ENCODE measurements at places on chromosomes 2 and 18.

DNA sequence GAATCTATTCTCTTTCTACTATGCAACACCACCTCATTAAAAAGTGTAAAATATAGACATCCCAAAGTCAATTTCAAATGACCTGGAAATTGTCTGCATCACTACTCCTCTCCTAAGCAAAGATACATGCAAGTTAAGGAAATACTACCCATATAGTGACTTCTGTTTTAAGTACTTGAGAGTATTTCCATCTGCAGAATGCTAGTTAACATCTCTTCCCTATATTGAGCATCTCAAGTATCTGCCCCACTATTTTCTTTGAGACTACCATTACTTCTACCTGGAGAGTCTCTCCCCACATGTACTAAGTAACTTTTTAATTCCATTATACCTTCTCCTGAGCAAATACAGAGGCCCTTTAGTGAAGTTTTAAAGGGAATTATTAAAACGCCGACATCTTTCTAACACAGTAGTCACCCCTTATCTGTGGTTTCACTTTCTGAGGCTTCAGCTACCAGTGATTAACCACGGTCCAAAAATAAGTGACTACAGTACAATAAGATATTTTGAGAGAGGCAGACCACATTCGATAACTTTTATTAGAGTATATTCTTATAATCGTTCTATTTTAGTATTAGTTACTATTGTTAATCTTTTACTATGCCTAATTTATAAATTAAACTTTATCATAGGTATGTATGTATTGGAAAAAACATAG, 21.8 kb downstream of the CWC22 start:
- DNase-seq = no peak

DNA sequence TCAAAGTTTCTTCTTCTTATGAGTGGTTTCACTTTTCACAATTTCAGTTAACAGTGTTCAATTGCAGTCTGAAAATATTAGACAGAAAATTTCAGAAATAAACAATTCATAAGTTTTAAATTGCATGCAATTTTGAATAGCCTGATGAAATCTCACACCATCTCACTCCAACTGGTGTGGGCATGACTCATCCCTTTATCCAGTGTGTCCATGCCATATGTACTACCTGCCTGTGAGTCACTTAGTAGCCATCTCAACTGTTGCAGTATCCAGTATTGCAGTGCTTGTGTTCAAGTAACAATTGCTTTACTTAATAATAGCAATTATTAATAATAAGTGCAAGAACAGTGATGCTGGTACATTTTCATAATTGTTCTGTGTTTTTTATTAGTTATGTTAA, 1202.5 kb downstream of the DSC3 start:
- no peak for DNase-seq

DNA sequence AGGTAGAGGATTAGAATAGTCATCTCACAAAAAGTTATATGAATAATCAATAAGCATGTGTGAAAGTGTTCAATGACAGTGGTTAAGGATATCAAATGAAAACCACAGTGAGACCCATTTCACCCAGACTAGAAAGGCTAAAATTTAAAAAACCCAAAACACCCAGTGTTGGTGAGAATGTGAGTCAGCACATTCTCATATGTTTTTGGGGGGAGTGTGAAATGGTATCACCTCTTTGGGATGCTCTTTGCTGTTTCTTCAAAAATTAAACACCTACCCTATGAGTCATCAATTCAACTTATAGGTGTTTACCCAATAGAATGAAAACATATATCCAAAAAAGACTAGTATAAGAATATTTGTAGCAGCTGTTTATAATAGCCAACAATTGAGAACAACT, 69.8 kb downstream of the MAP3K20 start:
- no peak for DNase-seq

DNA sequence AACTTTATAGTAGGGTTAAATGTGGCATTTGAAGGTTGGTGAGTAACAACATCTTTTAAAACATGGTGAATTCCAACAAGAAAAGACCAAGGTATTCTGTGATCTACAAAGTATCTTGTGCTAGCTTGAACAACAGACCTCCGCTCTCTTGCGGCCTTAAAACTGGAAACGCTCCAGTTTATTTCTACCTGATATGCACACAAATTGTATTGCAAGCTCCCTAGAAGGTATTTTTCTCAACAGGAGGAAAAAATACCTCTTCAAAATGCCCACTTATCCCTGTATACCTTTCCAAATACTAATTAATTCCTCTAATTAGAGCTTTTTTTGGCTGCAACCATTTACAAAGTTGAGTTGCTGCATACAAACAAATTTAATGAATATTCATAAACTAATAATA, 69.5 kb downstream of the KCNH7 start:
- no peak for DNase-seq

- no peak for DNase-seq
Measured at GRCh38 chr2:219174146-219174545, 2.6 kb downstream of the CNPPD1 start.

- peak; percentile 92 for DNase-seq
Measured at GRCh38 chr2:102103992-102104871, 38.3 kb upstream of the IL1R1 start.

- DNase-seq = no peak
Measured at GRCh38 chr2:129318581-129319421, 660.7 kb upstream of the RAB6C start.

- no peak for DNase-seq
Measured at GRCh38 chr18:49754866-49755265, 58.5 kb downstream of the ACAA2 start.

DNA sequence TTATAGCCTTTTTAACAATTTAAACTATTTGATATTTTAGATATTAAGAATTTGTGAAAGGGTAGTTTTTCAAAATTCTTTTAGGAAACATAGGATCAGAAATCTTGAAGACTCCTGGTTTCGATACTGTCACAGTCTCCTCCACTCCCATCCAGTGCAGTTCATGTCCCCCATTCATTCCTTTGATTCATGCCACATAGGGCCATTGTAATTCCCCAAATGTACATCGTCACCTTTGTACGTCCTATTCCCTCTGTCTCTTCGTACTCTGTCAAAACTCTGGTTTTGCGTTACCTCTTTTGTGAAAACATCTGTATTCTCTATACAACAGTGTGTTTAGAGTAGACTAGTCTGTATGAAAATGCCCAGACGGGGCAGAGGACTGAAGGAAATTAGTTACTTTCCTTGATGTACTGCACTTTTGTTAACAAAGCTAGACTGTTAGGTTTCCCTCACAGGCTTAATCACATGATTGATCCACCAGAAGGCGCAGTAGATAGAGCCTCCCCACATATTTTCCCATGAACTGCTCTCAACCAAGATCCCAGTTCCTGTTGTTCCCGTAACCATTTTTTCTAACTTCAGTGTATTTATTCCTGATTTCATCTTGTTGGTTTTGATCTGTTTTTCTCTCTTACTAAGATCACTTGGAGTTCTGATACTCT, 2.5 kb downstream of the MRPL35 start:
- DNase-seq = no peak

- no peak for DNase-seq
Measured at GRCh38 chr2:121524685-121525425, 5.8 kb upstream of the RNU4ATAC start.

DNA sequence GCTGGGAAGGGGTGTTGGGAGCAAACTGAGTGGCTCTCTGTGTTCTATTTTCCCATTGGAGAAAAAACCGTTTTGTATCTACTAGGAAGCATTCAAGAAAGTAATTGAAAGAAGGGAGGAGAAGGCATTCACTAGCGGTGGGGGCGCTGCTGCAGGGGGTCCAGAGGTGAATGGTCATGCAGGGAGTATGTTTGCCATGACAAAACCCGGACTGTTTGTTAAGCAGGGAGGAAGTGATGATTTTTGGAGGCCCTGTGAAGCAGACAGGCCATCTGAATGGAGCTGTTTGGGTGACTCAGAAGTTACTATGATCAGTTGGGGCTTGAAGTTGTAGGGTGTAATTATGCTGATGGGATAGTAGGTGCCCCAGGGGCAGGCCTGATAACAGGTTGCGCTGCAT, 7.0 kb downstream of the TAF4B start:
- DNase-seq = no peak

- DNase-seq = no peak
Measured at GRCh38 chr2:11483806-11484617, 18.1 kb upstream of the E2F6 start.

DNA sequence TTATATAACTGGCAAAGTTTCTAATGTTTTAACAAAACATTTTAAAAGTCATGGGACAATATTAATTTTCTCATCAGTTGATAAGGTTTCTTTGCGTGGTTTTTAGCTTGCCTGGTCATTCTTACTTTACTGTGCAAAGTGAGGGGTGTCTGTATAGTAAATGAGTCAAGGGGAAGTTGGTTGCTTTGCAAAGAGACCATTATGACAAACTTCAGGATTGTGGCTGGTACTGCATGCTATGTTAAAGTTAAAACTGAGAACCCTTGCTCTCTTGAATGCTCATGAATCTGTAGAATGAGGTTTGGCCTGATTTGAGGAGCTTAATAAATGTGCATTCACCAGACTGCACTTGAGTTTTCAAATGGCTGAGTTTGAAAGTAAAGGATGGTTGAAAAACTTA, 47.0 kb downstream of the COL4A4 start:
- DNase-seq = no peak

- DNase-seq = no peak
Measured at GRCh38 chr2:24313744-24314632, 46.3 kb downstream of the ITSN2 start.

DNA sequence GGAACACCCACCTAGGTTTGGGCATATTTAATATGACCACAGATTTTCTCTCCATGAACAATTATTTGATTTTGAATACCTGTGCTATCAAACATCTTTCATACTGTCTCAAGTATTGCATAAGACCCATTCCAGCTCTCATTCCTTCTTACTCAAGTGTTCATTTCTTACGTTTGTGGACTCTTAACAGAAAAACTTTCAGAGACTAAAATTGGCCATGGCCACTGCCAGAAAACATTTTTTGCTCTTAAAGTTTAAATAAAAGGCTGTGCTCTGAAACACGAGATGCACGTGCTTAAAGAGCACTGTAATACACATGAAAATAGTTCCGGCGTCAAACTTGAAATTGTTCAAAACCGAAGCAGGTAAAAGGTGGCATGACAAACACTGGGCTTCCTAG, 89.3 kb downstream of the LIMS1 start:
- no peak for DNase-seq

DNA sequence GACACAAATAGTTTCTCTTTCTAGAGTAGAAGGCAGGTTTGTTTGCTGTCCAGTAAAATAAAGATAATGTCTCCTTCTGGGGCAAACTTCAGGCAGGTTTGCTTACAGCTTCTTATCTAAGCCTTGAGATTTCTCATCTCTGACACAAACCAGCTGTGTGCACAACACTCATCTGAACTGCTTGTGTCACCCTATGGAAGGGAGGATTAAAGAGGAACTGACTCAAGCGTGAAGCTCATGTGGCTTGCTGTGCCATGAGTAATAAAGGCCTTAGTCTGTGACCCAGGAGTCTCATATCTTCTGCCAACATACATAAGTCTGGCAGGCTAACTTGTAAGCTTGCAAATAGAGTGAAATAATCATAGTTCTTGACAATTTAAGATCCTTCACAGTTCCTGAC, 24.2 kb upstream of the CPO start:
- DNase-seq = peak; percentile 31

GRCh38 chr2:186841940-186842339, 7.0 kb downstream of the ZSWIM2 start:
- DNase-seq = no peak

DNA sequence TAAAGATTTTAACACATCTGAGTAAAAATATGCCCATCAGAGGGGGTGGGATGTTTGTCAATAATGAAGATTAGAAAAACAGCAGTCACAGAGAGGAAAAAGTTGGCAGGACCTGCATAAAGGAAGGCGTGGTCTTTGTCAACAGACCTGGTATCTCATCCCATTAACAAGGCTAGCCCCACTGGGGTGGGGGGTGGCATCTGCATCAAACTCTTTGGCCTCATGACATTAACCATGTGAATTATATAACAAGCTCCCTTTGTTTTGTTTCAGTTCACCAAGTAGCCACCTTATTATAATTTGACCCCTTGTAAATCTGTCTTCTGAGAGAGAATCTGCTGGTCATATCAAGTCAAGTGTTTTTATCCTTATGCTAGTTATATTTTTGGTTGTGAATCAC, 28.8 kb downstream of the NEMP2 start:
- DNase-seq = no peak

DNA sequence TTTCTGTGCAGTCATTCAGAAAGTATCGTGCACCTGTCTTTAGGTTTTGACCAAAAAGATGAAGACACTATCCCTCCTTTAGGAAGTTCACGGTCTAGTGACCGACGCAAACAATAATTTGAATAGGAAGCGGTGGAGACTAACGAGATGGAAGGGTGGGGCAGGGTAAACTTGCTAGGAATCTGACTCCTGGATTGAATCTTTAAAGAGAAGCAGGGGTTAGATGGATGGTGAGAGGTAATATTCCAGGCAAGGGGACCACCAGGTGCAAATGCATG, 651 bp upstream of the TXNL1 start:
- DNase-seq = no peak

- no peak for DNase-seq
Measured at GRCh38 chr18:50806208-50806616, 13.6 kb downstream of the MRO start.

DNA sequence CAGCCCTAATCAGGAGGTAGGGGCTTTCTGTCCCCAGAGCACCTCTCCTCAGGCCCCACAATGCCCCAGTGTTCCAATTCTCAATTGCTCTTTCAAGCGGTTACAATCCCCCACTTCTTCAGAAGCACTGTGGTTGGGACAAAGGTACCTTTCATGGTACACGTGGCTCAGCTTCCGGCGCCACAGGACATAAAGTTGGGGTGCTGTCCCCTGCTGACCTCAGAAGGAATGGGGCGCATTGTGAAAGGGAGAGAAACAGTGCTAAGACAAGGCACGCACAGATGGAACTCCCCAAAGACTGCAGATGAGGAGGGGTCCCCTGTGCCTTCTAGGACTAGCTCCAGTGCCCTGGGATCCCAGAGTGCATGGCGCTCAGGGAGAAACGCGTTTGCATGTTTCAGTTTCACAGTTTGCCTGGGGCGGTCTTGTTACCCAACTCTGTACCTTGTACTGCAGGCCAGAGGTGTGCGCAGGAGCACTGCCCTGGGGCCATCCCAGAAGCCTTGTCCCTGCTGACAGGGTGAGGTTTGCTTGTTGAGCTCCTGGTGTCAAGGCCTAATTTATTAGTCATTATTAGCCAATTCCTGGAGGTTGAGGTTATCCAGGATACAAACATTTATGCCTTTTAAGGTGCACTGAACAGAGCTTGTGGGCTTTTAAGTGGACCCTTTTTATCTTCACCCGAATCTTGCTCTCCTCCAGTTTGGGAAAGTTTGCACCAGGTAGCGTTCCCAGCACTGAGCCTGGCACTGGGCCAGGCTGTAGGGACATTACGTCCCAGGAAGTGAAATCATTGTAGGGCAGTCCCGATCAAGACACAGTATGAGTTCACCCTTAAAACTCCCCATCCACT, 7.6 kb downstream of the CNDP1 start:
- DNase-seq = no peak

GRCh38 chr18:48982266-48982665, 31.5 kb upstream of the SMAD7 start:
- DNase-seq = no peak

GRCh38 chr2:200077838-200078237, 122.5 kb downstream of the MAIP1 start:
- no peak for DNase-seq

Data from activated CD4-positive, alpha-beta memory T cell treated with anti-CD3 and anti-CD28 coated beads for 36 hours (primary cell).